ENCODE measurements at places on chromosomes 6 and 20. TPM values are rescaled to one million over a fixed set of nuclear protein-coding genes. Genes with fewer than 3 reads are reported as not detected.

The TREM2 gene
- total RNA-seq: not detected

The TINAG gene
- total RNA-seq: not detected

The JPH2 gene
- 0.37 TPM for total RNA-seq

The NEU1 gene
- 69.0 TPM for total RNA-seq

The BAG2 gene
- 9.6 TPM for total RNA-seq

The CRISP1 gene
- total RNA-seq: not detected

The RNF182 gene
- total RNA-seq: 0.40 TPM

The KHDRBS2 gene
- not detected for total RNA-seq

The RHAG gene
- not detected for total RNA-seq

The NFATC2 gene
- total RNA-seq: 0.26 TPM

The PRDM13 gene
- not detected for total RNA-seq

The MTFR2 gene
- 3.2 TPM for total RNA-seq

The CALHM5 gene
- 11.8 TPM for total RNA-seq

The VSX1 gene
- not detected for total RNA-seq

The SLC44A4 gene
- 0.13 TPM for total RNA-seq

The RAB22A gene
- total RNA-seq: 17.9 TPM

The PRELID3B gene
- total RNA-seq: 92.1 TPM

All from aortic smooth muscle cell (primary cell).